ENCODE measurements at places on chromosomes 1 and 21.

DNA sequence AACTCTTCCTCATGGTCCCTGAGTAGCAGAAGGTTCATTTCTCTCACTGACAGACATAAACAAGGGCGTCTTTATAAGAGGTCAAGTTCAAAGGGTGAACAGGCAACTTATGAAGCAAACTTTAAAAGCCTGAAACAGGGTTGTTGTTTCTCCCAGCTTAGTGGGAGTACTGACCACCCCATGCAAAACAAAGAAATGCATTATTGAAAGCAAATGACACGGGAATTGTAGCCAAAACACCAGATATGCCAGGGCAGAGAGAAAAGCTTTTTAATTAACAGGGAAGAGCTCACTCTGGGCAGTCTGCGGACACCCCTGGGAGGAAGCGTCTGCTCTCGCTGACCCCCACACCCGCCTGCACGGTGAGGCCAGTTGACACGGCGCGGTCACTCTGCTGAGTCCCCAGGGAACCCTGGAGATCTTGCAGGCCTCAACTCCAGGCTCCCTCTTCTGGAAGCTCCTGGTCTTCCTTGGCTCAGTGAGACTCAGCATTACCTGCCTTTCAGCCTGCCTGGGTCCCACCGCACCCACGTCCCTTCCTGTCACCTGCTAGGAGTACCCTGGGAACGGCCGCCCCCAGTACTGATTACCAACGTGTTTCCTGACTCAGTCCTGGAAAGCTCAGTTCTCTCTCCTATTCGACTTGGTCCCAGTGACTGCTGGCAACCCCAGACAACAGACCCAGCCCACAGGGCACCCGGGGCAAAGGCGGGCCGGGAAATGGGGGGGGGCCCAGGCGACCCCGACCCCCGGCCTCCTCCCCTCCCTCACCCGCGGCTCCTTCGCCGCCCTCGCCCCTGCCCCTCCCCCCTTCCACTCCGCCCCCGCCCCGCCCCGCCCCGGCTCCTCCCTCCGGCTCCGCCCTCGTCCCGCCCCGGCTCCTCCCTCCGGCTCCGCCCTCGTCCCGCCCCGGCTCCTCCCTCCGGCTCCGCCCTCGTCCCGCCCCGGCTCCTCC is 972 bp downstream of the CFAP410 start:
- peak; percentile 72 for DNase-seq

- no peak for DNase-seq
Measured at GRCh38 chr1:116911188-116911553, 1.5 kb downstream of the PTGFRN start.

DNA sequence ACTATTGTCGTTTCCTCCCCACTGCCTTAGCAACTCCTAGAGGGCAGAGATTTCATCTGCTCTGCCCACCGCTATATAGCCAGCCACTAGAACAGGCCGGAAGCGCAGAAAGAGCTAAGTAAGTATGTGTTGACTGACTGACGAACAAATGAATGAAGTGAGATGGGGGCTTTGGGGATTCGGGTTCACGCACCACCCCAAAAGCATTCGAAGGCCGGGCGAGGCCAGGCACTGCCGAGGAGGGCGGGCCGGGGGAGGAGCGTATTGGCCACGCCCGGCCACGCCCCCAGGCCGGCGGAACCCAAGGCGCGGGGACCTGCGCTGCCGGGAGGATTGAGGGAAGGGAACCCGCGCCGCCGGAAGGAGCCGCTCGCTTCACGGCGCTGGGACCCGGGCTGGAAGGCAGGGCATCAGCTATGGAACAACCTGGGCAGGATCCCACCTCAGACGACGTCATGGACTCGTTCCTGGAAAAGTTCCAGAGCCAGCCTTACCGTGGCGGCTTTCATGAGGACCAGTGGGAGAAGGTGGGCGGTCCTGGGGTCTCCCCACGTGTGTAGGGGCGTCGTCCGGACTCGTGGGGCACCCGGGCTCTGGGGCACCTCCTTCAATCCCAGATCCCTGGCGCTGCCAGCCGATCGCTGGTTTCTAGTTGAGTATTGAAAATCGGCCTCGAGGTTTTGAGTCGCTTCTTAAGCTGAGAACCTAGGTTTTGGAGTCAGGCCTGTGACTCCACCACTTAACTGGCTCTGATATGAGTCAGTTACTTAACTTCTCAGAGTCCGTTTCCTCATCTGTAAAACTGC is at the start of gene TTC4:
Gene TTC4 (plus strand): TSS at position 369 of the 806 bp plus-strand sequence. CDS start 48 bp downstream, at position 417.
- DNase-seq, result peak; percentile 91

DNA sequence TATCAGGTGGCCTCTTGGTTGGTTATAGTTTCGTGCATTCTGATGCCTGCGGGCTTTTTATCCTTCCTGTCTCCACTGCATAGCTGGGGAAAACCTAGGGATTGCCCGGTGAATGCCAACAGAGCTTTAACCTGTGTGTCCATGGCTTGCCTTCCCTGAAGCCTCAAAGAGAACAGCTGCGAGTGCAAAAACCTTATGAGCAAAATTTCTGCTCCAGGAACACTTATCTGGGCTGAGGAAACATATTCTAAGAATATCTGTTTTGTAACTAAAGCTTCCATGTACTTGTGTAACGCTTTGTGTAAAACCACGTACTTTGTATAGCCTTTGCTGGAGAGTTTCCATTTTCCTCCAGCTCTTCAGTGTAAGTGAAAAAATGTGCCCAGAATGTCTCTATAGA is 7.2 kb downstream of the CNST start:
- DNase-seq, result no peak

DNA sequence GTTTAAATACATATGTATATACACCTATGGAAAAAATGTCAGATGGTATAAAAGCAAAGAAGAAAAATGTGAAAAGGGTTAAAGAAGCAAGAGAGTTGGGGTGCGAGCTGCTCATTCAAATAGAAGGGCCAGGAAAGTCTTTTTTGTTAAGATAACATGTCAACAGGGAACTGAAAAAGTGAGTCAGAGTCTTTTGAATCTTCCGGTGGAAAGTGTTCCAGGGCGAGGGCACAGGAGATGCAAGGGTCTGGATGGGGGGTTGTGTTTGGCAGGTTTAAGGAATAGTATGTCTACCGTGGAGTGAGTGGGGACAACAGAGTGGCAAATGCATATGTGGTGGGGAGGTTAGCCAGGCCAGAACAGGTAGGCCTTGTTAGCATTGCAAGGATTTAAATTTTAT is 22.2 kb upstream of the GNG12 start:
- no peak for DNase-seq

DNA sequence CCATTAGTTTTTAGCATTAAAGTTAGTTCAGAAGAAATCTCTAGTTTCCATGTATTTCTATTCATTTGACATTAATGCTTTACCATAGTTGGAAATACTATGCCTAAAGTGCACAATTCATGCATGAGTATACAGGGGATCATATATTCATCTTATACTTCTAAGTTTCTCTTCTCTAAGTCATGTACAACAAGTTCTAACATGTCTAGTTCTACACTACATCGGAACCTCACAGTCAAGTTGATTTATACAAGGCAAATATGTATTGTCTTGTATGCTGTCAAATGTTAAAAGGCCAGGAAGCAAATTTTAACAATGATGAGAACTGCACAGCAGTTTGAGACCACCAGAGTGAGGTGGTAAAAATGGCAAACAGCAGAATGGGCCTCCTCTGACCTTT is 22.9 kb upstream of the MOB3C start:
- DNase-seq, result no peak

DNA sequence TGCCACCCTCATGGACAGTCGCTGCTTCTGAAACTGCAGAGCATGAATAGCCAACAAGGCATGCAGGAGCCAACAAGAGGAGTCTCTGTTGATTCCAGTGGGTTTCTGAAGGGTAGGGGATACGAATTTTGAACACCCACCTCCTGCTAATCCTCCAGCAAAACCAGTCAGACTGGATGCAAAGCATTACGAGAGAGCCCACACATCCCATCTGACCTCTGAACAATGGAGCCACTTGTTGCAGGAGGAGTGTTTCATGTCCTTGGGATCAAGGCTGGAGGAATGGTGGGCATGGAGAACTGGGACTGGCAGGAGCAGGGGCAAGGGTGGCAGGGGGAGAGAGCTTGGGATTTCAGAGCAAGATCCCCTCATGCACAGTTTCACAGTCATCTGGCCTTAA is 1.6 kb downstream of the VTCN1 start:
- DNase-seq, result no peak

GRCh38 chr21:44995343-44995941 is 55.6 kb downstream of the SLX9 start:
- DNase-seq, result peak; percentile 23

DNA sequence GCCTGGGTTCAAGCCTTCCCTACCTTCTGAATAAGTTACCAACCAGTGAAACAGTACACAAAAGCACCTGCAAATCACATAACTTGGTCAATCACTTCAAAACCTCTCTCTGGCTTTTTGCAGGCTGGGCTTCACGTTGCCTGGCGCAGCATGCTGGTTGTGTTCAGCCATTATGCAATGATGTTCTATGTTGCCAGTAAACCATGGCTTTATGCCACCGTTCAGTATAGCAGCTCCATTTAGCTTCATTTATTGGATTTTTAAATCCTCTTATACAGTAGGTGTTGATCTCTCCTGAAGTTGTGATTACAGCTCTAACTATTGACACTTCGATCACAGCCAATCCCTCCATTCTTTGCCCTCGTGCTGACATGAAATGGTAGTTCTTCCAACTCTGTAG is 233.6 kb upstream of the PTBP2 start:
- no peak for DNase-seq

DNA sequence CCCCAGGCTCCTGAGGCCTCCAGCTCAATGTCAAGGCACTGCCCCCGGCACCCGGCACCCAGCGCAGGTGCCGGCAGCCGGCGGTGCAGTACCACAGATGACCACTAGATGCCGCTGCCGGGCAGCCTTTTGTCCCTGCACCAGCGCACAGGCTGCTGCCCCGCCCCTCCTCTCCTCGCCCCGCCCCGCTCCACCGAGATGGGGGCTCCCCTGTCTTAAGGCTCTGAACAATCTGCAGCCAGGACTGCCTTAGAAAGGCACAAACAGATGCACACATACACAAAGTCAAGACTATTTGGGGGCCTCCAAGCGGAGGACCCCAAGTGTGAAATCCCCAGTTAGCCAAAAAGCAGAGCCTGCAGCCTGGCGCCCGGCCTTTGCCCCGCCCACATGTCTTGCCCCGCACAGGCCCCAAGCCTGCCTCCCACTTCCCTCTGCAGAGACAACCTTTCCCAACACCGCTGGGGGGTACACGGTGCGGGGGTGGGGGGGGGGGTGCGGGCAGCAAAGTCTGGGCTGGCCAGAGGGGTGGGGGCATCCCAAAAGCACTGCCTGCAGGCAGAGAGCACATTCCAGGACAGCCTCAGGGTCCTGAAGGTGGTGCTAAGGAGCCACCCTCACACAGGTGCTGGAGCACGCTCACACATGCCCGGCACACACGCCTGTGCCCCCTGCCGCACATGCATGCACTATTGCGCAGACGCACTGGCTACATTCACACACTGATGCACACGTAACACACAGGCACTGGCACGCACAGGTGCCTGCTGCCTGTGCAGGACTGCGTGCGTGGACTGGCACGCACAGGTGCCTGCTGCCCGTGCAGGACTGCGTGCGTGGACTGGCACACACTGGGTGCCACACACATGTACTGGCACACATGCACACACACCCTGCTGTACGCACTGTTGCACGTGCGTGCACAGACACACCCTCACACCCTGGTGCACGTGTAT is 37.1 kb downstream of the ARHGEF16 start:
- DNase-seq, result peak; percentile 87

DNA sequence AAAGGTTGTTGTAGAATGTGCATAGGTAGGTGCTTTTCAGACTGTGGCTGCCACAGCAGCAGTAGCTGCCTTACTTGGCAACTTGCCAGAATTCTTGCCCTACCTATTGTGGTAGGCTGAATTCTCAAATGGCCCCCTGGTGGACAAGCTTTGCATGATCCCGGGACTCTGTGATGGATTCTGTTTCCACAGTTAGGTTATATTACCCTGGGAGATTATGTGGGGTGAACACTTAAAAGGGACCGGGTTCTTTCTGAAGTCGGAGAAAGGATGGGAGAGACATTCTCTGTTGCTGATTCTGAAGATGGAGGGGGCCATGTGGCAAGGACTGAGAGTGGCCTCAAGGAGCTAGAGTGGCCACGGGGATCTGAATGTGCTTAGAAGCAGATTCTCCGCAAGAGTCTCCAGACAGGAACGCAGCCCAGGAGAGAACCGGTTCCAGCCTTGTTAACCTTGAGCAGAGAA is 32.1 kb upstream of the KCNE1 start:
- peak; percentile 56 for DNase-seq

GRCh38 chr1:9010781-9011323 is 15.4 kb downstream of the SLC2A7 start:
- DNase-seq, result peak; percentile 63

DNA sequence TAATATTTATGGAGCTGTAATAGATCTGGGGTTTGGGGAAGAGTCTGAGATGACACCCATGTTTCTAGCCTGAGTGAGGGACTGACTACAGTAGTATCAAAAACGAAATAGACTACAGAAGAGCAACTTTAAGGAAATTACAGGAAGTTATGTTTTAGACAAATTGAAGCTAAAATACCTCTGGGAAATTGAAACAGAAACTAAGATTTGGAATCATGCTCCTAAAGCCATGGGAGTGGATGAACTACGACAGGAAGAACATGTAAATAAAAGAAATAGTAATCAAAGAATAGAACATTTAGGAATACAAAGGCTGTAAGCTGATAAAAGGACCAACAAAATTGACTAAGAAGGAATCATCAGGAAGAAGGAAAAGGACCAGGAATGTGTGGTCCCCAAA is 68.9 kb downstream of the KIAA0319L start:
- no peak for DNase-seq

GRCh38 chr21:41152147-41152546 is 15.8 kb upstream of the BACE2 start:
- DNase-seq, result no peak

DNA sequence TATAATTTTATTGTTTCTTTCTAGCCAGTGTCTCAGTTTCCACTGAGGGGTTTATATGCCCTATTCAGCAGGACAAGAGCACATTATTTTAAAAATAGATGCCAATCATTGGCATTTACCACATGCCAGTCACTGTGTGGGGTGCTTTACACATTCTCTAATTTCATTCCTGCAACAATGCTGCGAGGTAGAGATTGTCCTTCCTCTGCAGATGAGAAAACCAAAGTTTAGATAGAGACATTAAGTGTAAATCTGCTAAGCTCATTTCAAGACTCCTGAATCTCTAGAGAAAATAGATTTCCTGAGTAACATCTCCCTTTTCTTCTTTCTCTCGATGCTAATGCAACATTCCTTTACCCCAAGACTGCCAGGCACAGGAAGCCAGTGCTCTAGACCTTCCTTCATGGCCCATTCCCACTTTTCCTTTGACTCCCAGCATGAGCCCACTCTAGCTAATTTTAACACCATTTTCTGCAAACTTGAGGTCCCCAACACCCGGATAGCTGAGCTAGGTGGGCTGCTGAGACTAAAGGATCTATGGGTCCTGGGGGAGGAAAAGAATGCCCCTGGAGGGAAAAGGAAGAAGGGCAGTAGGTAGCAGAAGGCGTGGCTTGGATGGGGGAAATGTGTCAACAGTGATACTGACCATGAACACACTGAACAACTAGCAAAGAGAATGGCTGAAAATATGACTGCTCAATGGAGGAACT is 50.0 kb downstream of the SH3GLB1 start:
- no peak for DNase-seq

- DNase-seq, result no peak
Measured at GRCh38 chr1:78427506-78427905, 63.3 kb upstream of the PTGFR start.
